Germinal center (tissue), 1 donor: ENCODE measurements at places on chromosomes 16 and 17.
A peak's percentile ranks its signal among the peaks of the same experiment; 100 is the strongest.

GRCh38 chr16:24493821-24494220, 45.5 kb upstream of the RBBP6 start:
- no peak for DNase-seq

DNA sequence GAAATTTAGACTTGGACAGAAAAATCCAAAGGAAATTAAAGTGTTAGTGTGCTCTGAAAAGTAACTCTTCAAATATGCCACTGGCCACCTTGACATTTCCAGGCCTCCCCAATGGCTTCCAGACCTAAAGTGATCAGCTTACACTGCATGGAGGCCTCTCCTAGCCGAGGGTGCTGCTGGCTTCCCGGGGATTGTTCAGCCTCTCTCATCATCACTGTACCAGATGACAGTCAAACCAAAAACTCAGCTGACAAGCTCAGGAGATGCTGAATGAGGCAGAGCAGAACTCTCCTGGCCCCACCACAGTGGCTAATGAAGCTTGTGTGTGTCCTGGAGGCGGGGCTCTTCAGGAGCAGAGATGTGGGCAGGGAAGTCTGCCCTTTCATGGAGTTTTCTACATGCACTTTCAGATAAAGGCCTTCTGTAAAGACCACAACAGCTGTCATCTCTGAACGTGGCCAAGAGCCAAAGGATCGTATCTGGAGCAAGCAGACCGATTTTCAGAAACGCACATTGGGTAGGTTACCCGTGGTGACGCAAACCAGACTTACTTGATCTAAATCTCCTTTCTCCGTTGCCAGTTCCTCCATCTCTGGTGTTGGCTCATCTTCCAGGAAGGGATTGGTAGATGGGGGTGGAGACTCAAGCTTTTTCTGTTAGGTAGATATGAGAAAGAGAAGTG, 113.3 kb downstream of the VPS53 start:
- DNase-seq, result no peak

DNA sequence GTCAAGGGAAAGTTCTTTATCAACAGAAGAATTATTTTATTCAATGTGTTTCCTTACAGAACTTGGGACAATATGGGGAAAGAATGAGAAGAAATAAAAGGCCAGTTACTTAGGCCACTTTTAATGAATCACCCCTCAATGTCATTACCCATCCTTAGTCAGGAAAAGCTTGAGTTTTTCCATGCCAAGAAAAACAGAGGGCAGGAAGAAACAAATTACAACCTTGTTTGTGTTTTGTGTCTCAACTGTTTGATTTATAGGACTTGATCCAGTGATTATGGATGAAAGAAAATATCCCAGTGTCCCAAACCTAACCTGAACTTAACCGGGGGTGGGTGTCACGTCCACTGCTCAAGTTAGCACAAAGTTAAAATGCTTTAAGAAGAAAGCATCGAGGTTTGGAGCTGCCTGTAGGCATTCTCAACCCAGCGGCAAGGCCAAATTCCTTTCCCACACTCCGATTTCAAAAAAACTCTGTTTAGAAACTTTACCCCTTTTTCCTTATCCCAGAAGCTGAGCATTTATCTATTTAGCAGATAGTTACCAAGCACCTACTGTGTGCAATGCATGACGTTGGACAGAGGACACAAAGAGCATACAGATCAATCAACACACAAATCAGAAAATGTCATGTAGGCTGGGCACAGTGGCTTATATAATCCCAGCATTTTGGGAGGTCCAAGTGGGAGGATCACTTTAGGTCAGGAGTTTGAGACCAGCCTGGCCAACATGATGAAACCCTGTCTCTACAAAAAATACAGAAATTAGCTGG, 14.0 kb upstream of the CYB5B start:
- no peak for DNase-seq

GRCh38 chr16:67129422-67129821, 19.7 kb downstream of the PHAF1 start:
- no peak for DNase-seq

GRCh38 chr17:80891397-80892018, 100.1 kb upstream of the CHMP6 start:
- DNase-seq, result peak; percentile 53

GRCh38 chr16:72969146-72969545, 78.8 kb downstream of the ZFHX3 start:
- no peak for DNase-seq

- no peak for DNase-seq
Measured at GRCh38 chr16:80300876-80301275, 239.9 kb upstream of the DYNLRB2 start.

GRCh38 chr16:24652803-24653202, 76.6 kb upstream of the TNRC6A start:
- DNase-seq, result no peak

GRCh38 chr17:75108193-75108592, 1.6 kb upstream of the ARMC7 start:
- DNase-seq, result no peak

DNA sequence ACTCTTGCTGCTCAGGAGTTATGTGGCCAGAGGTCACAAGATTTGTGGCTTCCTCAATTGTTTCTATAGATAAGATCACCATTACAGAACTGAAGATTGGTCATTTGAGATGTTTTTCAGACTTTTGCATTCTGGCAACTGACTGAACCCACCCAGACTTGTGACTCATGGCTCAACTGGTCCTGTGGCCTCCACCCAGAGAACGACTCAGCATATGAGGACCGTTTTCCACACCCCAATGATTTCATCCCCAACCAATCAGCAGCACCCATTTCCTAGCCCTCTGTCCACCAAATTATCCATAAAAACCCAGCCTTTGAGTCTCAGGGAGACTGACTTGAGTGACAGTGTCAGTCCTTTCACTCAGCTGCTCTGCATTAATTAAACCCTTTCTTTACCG, 143.2 kb upstream of the ASIC2 start:
- no peak for DNase-seq

- DNase-seq, result no peak
Measured at GRCh38 chr17:29155966-29156338, 24.2 kb downstream of the MYO18A start.

GRCh38 chr17:55731586-55732250, 9.1 kb upstream of the TMEM100 start:
- DNase-seq, result no peak

DNA sequence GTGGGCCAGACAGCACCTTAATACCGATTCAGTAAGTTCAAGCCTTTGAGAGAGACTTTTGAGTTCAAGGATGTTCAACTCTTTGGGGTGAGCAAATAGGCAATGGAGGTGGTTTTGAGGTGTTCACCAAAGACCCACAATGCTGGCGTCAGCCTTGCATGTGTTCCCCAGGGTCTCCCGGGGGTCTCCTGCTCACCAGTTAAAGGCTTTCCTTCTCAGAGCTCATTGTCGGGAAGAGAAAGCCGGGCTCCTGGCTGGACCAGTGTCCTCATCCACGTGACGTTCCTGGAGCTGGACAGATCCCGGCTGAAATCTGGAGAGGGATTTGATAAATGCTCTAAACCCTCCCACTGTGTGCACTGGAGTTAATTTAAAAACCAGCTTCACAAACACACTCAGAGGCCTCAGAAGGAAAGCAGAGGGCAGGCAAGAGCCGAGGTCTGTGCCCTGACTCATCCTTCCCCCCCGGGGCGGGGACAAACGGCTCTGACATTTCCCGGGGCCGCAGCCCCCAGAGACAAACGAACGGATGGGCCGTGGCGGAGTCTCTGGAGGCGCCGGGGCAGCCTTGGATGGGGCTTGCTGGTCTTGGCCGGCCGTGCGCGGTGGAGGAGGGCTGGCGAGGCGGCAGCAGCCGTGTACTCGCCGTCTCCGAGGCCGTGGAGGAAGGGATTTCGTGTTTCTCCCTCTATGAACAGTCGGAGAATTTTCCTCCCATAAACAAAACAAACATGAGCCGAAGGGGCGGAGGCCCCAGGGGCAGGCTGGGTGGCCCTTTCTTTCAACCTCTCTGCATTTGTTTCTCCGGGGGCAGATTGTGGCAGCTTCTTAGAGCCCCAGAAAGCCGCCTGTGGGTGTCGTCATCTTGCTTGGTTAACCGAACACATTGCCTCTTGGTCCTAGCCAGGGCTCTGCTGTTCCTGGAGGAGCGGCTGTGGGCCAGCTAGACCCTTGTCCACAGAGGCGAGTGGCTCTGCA, 94.2 kb downstream of the NTN1 start:
- DNase-seq, result no peak

DNA sequence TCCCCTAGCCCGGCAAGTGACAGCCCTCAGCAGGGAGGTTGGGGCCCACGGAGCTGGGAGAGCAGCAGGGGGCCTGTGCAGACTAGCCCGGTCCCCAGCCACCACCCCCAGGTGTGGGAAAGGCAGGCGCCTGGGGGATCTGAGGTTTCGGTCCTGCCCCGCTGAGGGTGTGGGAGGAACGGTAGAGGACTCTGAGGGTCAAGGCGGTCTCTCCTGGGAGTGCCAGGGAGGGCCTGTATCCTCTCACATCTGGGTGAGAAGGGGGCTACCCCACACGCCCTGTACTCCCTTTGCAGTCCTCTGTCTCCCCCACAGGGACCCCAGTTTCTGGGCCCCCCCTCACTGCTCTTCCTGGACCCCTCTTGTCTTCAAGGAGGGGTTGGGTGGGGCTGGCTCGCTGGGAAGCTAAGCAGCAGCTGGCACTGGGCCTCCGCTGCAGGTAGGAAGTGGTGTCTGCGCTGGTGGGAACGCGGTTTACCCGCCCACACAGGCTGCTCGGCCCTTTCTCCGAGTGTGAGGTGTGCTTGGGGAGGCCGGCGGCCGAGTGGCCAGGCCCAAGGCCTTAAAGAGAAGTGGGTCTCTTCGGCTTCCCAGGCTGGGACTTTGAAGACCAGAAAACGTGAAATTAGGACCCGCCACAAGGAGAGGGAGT, 15.4 kb downstream of the CD7 start:
- no peak for DNase-seq

DNA sequence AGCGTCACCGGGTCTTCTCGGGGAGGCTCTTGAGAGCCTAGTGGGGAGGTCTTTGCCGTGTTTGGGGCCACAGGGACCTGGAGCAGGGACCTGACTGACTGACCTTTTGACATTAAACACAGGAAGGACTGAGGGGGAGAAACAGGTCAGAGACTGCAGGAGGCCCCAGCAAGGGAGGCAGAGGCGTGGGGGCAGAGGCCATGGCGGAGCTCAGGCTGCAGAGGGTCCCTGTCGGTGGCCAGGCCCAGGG, 41.6 kb upstream of the GSE1 start:
- no peak for DNase-seq

DNA sequence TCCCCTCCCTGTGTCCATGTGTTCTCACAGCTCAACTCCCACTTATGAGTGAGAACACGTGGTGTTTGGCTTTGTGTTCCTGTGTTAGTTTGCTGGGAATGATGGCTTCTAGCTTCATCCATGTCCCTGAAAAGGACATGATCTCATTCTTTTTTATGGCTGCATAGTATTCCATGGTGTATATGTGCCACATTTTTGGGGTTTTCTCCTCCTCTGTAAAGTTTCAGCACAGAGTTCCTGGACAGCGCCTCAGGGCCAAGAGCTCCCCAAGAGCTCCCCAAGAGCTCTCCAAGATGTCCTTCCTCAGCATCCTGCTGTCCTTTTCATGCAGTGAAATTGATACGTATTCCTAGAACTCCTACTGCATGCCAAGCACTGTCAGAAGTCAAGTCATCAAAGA, 6.9 kb upstream of the ABAT start:
- DNase-seq, result no peak

DNA sequence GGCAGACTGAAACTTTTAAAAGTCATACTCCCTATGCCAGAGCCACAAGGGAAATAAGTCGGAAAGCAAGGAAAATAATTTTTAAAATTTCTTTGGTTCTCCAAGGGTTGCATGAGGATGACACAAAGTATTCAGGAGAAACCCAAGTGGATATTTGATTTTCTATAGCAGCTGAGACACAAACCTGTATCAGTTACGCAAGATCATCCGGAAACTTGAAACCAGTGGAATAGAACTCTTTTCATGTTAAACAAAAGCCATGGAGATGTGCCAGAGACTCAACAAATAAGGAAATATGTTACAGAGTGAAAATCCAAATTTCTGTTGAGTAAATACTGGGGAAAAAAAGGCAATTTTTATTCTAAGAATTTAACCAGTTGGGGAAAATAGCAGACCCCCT, 294.7 kb downstream of the KIF2B start:
- DNase-seq, result no peak

DNA sequence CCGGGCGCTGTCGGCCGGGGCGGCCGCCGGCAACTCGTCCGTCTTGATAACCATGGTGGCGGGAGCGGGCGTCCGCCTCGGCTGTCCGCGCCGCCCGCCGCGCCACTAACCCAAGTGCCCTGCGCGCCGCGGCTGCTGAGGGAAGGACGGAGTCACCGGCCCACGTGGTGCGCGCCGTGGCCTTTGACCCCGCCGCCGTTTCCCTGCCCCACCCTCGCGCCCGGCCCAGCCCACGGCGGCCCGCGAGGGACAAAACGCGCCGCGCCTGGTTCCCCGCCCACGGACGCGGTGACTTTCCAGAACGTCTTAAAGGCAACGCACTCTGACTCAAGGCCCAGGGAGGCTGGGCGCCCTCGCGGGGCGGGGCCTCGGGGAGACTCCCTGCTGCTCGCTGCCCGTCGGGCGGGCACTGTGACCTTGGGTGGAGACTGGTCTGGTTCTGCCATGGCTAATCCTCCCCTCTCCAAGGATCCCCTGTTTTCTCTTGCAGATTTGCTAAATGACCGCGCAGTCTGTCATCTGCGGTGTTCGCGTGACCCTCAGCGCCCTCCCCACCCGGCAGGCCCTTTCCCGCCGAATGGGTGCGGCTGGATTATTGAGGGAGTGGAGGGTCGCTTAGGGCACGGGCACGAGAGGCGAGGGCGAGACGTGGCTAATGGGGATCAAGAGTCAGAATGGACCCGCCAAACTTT, at the start of gene CLUH:
Gene CLUH, minus strand, starts transcription at position 157 of the 692 bp plus-strand sequence. Its CDS starts 103 bp downstream, at position 54.
- DNase-seq, result peak; percentile 94

GRCh38 chr17:77392376-77393273, 251.9 kb downstream of the SEC14L1 start:
- no peak for DNase-seq

- DNase-seq, result peak; percentile 38
Measured at GRCh38 chr17:77887464-77888241, 70.8 kb upstream of the TNRC6C start.

DNA sequence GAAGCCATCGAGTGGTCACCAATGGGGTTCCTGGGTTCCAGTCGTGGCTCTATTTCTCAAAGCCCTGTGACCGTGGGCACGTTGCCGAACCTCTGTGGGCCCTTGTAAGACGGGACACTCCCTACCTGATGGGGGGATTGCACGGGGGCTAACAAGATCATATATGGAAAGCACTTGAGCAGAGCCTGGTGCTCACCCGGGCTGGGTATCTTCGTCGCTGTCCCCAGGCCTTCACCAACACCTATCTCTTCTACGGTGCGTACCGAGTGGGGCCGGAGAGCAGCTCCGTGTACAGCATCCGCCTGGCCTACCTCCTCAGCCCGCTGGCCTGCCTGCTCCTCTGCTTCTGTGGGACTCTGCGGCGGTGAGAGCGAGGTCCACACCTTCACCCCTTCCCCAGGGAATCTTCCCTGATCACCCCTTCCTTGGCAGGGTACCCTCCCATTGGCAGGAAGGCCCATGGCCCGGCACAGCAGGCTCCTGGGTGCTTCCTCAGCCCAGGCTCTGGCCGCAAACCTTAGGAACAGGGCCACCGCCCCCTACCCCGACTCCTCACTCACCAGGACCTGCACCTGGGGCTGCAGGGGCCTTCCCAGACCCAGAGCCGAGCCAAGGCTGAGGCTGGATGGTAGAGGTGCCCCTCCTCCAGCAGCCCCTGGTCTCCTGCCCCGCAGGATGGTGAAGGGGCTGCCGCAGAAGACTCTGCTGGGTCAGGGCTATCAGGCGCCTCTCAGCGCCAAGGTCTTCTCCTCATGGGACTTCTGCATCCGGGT, 2.8 kb downstream of the TMC8 start:
- no peak for DNase-seq

GRCh38 chr17:75340631-75341030, 51.4 kb upstream of the SLC25A19 start:
- DNase-seq, result no peak

- DNase-seq, result no peak
Measured at GRCh38 chr17:80347948-80348351, 67.0 kb upstream of the ENDOV start.
